Stimulated activated CD8-positive, alpha-beta memory T cell treated with anti-CD3 and anti-CD28 coated beads, Interleukin-12 subunit alpha, Interleukin-12 subunit beta, amount 100 ng/mL, for 4 hours (primary cell): ENCODE measurements at places on chromosomes 2 and 18.

GRCh38 chr2:53641290-53641689 lies 126.3 kb upstream of the CHAC2 start:
- DNase-seq, result no peak

GRCh38 chr2:231717281-231718171 lies 9.2 kb downstream of the PTMA start:
- DNase-seq, result no peak

- DNase-seq, result no peak
Observed at GRCh38 chr2:241649404-241649803, 11.9 kb downstream of the ATG4B start.

GRCh38 chr2:206392118-206392517 lies 51.2 kb upstream of the ADAM23 start:
- DNase-seq, result no peak

DNA sequence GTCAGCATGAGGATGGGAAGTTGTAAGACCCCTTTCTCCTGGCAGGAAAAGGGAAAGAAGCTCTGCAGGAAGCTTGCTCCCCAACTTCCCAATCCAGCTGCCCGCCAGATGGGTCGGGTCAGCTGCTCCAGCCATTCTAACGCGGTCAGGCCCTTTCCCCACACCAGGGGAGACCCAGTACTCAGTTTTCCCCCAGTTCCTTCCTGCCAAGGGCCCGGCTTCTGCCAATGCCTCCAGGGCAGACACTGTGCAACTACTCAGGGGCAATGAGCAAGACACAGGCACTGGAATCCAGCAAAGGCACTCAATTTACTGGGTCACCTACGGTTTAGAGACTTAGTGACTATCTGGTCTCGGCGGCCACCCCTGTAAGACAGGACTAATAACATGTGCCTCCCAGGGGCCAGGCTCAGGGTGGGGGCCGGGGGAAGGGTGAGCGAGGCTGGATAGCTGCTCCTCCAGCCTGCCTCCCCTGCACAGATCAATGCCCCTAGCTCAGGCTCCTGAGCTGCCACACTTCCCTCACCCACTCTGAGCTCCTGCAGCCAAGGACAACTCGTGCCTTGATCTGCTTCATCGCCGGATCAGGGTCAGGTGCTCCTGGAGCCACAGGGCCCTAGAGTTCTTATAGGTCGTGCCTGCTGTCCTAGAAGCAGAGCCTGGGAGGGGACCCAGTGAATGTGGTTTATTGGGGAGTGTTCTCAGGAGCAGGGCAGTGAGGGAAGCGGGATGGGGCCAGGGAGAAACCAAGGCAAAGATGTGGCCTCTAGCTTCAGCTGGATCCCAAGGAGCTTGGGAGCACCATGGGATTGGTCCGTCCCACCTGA lies 171.1 kb downstream of the ZFP36L2 start:
- no peak for DNase-seq

GRCh38 chr2:205989271-205990071 lies 96.5 kb downstream of the INO80D start:
- no peak for DNase-seq

DNA sequence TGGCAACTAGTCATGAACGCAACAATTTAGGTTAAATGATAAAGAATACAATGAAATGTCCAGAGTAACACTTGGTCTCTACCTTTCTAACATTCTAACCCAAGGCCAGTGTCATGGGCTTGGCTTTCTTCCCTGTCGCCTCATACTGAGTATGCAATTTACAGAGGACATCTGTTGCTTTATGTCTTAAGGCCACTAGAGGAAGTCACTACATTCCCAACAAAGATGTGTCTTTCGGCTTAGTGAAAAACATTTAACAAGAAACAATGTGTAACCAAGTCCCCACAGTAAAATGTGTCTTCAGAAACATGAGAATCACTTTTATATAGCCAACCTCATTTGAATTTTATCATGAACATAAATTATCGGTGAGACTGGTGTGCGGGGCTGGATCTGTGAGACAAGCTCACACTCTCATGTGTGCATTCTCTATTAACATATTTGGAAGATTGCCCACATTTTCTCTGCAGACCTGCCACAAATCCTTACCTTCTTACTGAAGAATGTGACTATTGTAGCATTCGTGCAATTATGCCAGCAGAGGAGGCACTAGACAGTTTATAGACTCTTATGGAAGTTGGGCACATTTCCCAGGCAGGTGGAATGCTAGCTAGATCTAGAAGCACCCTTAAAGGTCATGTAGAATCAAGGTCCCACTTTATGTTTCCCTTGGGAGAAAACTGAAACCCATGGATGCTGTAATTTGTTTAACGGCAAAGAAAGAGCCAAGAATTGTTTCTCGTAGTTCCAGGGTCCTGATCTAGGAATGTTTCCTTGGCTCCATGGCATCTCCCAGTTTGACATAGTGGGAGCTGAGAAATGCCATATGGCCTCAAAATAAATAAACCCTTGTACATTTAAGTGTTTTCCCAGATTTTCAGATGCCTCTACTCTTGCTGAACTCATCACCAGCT lies 101.8 kb downstream of the CD226 start:
- no peak for DNase-seq

- no peak for DNase-seq
Observed at GRCh38 chr18:37019157-37019827, 190.4 kb downstream of the KIAA1328 start.

GRCh38 chr2:37893327-37893726 lies 31.8 kb upstream of the RMDN2 start:
- no peak for DNase-seq

DNA sequence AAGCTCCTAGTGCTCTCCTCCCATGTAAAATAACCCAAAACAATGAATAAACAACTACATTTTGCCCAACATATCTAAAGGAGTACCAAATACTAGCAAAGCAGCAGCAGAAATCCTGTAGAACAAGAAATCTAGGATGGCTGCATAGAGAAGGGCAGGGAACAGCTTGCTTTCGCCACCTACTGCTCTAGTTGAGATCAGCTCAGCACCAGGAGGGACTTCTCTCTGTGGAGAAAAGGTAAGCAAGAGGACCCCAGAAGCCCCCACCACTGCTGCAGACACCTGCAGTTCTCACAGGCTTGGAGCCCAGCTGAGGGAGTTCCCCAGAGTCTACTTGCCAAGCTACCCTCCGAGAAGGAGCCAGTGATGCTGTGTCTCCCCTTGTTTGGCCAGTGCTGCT lies 243.0 kb upstream of the CHST9 start:
- DNase-seq, result no peak

DNA sequence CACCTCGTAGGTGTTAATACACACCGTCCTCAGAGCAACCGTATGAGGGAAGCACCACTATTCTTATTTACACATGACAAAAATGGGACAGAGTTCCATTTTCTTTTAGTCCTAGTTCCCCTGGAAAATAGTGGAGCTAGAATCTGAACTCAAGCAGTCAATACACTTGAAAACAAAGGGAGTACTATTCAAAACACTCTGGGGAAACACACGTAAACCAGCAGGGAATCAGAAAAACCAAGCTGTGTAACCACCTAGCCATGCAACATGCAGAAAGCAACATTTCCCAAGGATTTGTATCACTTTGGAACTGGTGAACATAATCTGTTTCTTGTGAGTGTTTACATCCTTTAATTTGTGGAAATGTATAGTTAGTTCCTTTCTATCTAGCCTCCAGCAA lies 208.2 kb downstream of the UBE2E3 start:
- DNase-seq, result no peak

DNA sequence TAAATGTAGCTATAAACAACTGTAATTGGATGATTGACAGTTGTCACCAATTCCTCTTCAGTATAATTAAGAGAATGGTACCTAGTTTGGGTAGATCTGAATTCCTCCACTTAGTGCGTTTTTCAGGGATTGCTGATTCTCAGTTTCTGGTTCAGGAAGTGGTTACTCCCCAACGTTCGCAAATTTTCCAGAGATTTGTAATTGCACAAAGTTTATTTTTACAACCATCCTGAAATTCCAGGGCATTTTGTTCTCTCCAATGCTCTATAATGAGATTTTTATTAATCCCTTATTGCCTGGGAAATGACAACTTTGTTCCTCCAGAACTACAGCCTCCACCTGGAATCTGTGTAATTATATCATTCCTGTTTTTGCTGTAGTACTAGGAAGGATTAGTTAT lies 710.6 kb upstream of the ZEB2 start:
- DNase-seq, result no peak

DNA sequence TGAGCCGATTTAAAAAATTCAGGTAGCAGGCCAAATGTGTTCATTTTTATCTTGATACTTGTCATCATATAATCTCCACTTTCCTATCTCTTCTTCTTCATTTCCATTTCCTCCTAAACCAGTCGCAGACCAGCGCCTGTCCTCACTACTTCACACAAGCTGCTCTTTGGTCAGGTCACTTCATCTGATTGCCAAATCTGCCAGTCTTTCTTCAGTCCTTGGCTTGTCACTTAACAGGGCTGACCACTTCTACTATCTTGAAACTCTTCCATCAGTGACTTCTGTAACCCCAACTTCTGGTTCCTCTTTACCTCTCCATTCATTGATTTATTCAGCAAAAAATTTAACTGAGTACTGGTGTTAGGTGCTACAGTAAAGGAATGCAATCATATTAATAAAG lies 18.0 kb upstream of the SPRED2 start:
- no peak for DNase-seq

DNA sequence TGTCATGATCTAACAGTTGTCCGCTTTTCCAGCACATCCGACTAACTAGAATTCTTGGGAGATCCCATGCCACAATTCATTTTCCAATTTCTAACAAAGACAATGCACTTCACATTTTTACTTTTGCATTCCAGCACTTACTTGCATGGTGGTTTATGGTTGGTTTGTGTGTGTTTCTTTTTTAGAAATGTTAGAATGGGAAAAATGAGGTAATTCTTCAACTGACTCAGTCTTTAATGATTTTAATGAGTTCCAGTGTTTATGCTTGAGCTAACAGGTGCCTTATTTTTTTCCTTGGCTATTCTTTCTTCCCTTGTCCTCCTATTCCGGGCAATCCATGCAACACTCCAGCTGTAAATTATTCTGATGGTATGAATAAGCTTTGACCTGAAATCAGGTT lies 46.4 kb downstream of the SLC8A1 start:
- no peak for DNase-seq

DNA sequence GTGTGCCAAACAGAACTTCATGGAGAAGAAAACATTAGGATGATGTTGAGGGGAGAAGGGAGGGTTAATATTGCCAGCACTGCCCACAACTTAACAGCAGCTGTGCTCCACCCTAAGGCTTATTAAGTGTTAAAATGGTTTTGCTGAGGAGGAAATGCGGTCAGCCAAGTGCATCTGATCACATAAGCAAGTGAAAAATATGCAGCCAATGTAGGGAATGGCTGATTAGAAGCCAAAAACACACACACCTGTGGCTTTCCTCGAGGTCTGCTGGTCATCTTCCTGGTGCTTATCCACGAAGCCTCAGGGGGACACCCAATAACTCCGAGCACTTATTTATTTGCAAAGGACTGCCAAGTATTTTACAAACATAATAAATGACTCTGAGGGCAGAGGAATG lies 66.3 kb upstream of the GPR45 start:
- no peak for DNase-seq

GRCh38 chr2:12604341-12604740 lies 112.4 kb upstream of the TRIB2 start:
- DNase-seq, result no peak

- no peak for DNase-seq
Observed at GRCh38 chr18:59758106-59758505, 60.9 kb upstream of the CCBE1 start.

GRCh38 chr2:128323555-128323931 lies 4.9 kb upstream of the HS6ST1 start:
- no peak for DNase-seq

DNA sequence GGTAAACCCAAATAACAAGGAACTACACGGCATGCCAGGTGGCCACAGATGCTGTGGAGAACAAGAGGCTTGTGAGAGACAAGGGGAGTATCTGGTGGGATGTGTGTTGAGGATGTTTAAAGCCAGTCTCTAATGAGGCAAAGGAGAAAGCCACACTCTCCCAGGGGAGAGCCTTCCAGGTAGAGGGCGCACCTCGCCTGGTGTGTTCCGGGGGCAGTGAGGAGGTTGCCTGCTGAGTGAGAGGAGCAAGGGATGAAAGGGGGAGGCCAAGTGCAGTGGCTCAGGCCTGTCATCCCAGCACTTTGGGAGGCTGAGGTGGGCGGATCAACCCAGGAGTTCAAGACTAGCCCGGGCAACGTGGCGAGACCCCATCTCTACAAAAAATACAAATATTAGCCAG lies 16.2 kb downstream of the SAG start:
- no peak for DNase-seq

DNA sequence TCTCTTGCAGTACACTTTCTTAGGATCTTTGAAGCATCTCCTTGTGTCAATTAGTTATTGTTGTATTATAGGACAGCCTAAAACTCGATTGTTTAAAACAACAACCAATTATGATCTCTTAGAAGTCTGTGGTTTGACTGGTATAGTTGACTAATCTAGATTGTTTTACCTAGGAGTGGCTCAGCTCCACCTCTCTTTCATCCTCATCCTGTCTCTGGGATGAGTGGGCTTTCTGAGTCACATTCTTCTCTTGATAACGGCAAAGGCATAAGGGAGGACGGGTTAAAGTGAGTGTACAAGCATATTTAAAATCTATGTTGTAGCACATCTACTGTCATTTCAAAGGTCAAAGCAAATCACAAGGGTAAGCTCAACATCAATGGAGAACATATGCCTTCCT lies 102.3 kb upstream of the GULP1 start:
- no peak for DNase-seq

DNA sequence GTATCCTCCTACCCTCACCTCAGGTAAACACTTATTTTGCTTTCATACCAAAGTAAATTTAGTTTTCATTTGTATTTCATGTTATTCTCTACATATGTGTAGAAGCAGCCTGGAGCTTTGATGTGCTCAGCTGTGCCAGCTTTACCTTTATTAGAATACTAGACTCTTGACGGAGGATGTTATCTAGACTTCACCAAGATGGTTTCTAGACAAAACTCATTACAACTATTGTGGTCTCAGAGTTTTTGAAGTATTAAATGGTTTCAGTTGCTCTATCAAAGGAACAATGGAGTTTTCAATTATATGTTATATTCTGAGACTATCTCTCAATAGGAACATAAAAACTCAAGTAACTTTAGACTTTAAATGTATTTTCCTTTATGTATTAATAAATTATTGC lies 5.0 kb upstream of the IL18RAP start:
- DNase-seq, result no peak

- DNase-seq, result no peak
Observed at GRCh38 chr2:97656129-97656755, 7.6 kb downstream of the ACTR1B start.

- DNase-seq, result no peak
Observed at GRCh38 chr2:156818221-156818620, 382.0 kb downstream of the GPD2 start.

DNA sequence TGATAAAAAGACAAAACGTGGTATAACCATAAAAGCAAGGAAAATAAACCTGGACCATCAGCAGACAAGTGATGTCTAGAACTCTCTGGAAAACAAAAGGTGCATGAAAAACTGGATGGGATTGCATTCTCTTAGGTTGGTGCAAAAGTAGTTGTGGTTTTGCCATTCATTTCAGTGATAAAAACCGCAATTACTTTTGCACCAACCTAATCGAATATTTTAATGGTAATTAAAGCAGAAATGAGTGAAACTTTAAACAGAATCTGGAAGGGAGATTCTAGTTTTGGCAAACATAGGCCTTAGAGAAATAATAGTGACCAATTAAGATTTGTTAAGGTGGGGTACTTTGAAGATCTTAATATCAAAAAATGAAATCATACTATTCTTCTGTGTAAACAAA lies 800.8 kb upstream of the GYPC start:
- no peak for DNase-seq
